GOT3 (cell line): ENCODE measurements at places on chromosomes 6 and 20.

DNA sequence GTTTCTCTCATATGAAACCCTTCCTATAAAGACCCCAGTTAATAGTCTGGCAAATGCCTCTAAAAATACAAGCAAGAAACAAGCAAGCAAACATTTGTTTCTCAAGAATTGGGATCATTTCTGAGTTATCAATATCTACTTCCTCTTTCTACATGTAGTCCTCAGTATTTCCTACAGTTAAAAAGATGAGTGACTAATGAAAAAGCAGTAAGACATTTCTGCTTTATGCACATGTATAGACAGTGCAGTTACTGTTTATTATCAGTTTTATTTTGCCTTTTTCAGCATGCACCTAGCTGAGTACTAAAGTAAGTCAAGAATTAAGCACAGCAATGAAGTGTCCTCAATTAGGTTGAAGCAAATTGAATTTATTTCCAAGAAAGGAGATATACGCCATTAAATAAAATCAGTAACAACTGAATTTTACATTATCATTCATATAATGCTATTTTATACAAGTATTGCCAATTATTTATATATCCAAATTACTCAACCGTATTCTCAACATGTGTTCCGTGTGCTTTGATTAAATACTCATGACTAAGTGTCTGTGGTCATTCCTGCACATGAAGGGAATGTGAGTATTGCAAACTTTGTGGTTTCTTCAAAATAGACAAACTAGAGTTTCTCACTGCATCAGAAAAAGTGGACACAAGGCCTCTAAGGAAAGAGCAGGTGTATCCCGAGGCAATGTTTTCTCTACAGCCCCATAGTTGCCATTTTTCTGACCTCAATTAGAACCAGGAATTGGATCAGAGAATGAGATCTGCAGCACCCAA lies 159.3 kb upstream of the MARCKS start:
- DNase-seq: no peak

DNA sequence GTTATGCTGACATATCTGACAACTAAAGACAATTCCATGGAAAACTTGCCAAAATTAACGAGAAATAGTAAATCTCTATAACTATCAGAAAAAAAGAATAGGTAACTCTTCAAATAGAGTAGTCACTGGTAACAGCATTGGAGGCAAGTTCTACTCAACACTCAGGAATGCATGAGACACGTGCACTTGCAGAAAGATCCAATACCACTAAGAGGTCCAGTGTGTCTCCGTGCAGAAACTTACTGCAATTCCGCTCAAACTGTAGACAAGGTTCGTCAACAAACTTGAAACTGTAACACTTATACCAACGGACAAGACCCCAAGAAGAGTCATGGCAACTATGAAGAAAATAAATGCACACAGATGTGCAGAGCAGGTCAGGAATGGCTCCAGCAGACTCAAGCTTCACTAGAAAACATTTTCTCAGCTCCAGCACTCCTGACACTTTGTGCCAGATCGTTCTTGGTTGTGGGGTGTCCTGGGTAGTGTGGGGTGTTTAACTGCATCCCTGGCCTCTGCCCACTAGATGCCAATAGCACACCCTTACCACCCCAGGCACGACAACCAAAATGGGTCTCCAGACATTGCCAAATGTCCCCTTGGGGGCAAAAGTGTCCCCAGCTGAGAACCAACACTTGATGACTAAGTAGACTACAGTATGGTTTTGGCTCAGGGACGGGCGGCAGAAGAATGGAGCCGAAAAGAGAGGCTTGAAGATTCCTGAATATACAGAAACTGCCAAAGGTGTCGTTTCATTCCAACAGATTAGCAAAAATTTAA lies 134.8 kb downstream of the DTNBP1 start:
- DNase-seq: no peak

DNA sequence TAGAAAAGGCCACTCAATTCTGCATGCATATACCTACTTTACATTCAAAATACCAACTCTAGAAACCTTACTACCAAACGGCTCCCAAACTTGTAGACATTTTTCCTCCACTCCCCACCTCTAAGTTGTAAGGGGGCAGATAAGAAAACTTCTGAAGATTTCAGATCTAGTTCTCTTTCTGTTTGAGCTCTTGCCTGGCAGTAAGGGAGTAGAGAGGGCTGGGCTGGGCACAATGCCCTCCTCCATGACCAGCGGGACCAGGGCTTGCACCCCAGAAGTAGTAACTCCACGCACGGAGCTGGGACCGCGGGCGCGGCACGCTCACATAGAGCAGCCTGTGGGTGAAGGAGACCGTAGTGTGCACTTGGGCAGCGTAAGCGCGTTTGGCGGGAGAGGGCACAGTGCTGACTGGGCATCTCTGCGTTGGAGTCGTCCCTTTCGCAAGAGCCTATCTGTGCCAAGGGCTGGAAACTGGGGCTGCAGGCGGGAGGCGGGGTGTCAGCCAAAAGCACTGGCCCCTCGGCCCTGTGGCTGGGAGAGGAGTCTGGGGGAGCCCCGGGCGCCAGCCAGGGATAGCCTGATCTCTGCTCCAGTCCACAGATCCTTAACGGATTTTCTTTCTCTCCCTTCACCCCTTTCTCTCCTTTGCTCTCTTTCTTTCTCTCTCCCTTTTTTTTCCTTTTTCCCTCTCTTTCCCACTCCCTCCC lies 32.4 kb downstream of the PHACTR1 start:
- DNase-seq: no peak

GRCh38 chr6:13453771-13454251 lies 33.6 kb downstream of the GFOD1 start:
- no peak for DNase-seq

GRCh38 chr6:87366072-87366827 lies 21.6 kb downstream of the C6orf163 start:
- no peak for DNase-seq

- no peak for DNase-seq
These were observed 22.2 kb downstream of the RRBP1 start for GRCh38 chr20:17659801-17660200.

- no peak for DNase-seq
These were observed 8.3 kb downstream of the TFAP2A start for GRCh38 chr6:10406556-10406955.

GRCh38 chr6:143034689-143035334 lies 25.9 kb upstream of the AIG1 start:
- DNase-seq: no peak

DNA sequence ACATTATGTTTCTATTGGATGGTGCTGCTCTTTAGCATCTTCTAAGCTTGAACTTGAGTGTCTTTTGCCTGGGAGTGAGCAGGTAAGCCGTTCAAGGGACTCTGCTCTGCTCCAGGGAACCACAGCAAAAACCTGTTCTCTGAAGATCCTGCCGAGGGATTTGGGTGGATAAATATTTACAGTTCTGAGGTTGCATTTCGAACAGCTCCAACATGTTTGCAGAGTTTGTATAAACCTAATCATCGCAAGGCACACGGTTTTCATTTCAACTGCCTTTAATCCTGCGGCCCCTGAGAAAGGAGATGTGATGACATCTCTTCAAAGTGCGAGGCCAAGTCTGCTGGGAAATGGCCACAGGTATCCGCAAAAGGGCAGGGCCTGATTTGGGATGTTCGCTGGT lies 293.4 kb downstream of the TFAP2C start:
- DNase-seq: no peak

GRCh38 chr6:63467247-63467954 lies 104.9 kb upstream of the LOC128125822 start:
- DNase-seq: no peak

DNA sequence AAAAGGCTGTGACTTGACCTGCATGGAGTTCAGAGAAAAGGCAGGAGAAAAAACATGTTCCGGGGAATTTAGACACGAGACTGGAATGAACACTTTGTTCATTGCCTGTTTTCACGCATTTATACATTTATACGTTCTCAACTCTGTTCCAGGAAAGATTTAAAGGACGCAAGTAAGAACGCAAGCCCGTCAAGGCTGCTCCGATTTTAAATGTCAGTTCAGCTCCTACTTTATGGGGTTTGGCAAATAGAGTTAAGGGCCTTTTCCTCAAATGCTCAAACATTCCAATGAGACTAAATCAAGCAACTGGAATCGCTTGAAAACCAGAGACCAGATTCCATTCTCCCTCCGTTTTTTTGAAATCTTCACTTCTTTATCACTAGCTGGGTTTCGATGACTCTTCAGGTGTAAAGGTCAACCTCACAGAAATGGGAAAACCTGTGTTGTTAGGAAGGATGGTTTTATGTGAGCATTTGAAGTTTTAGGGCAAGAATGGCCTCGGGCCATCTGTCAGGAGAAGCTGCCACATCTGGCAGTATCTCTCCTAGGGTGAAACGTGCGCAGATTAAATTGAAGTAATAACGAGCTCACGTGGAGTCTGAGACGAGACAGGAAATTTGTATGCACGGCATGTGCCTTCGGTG lies 24.9 kb downstream of the TTLL2 start:
- DNase-seq: no peak
